ENCODE measurements at places on chromosomes 5 and 9. TPM values are rescaled to one million over a fixed set of nuclear protein-coding genes. Genes with fewer than 3 reads are reported as not detected.

The HINT2 gene
- 13.6 TPM for total RNA-seq

The CDKN2B-AS1 gene
- not detected for total RNA-seq

The TXNDC8 gene
- not detected for total RNA-seq

The ANKRD31 gene
- total RNA-seq, result 0.84 TPM

The DDX4 gene
- total RNA-seq, result not detected

The SHC3 gene
- not detected for total RNA-seq

The CLIC3 gene
- total RNA-seq, result 7.6 TPM

The PDGFRB gene
- total RNA-seq, result not detected

The CCDC69 gene
- total RNA-seq, result 98.5 TPM

The PTPA gene
- 26.8 TPM for total RNA-seq

The TMEM167A gene
- 59.0 TPM for total RNA-seq

The SLC6A3 gene
- not detected for total RNA-seq

The SARDH gene
- 10.2 TPM for total RNA-seq

The OR13D1 gene
- not detected for total RNA-seq

The SEMA6A gene
- total RNA-seq, result not detected

The SLC4A9 gene
- total RNA-seq, result not detected

The C1QTNF3 gene
- 3.6 TPM for total RNA-seq

The SLC22A4 gene
- total RNA-seq, result 0.67 TPM

The IFNA14 gene
- total RNA-seq, result not detected

The ERGIC1 gene
- 61.2 TPM for total RNA-seq

The FRMPD1 gene
- not detected for total RNA-seq

The IL4 gene
- not detected for total RNA-seq

The C9orf153 gene
- 0.58 TPM for total RNA-seq

Measured in CD8-positive, alpha-beta T cell (primary cell).